Immature natural killer cell (primary cell): ENCODE measurements at places on chromosomes 5 and 9. TPM values are rescaled to one million over a fixed set of nuclear protein-coding genes. Genes with fewer than 3 reads are reported as not detected.

LIX1 gene
- polyA plus RNA-seq, result not detected

DOLPP1 gene
- 9.0 TPM for polyA plus RNA-seq

AQP3 gene
- 5.2 TPM for polyA plus RNA-seq

PCA3 gene
- polyA plus RNA-seq, result not detected

OR1Q1 gene
- not detected for polyA plus RNA-seq

SIT1 gene
- polyA plus RNA-seq, result 0.26 TPM

PCDHA2 gene
- not detected for polyA plus RNA-seq

KCNN2 gene
- polyA plus RNA-seq, result not detected

VCAN gene
- 0.86 TPM for polyA plus RNA-seq

NINJ1 gene
- polyA plus RNA-seq, result 54.0 TPM

- no peak overlapping the region for H3K27ac ChIP-seq
- H3K27me3 ChIP-seq, result peaks cover 14% of the 10 kb centered on the region
- H3K36me3 ChIP-seq, result no peaks in the 10 kb centered on the region
- H3K4me1 ChIP-seq, result no peaks in the 10 kb centered on the region
- H3K4me3 ChIP-seq, result peak overlapping the region; percentile 66
- DNase-seq, result no peak
Observed at GRCh38 chr5:88145221-88145610, 123.4 kb downstream of the TMEM161B start.

- H3K36me3 ChIP-seq, result no peaks in the 10 kb centered on the region
- H3K27ac ChIP-seq, result no peak overlapping the region
- H3K4me1 ChIP-seq, result no peaks in the 10 kb centered on the region
- no peak overlapping the region for H3K4me3 ChIP-seq
- H3K27me3 ChIP-seq, result peaks cover 2% of the 10 kb centered on the region
Observed at GRCh38 chr9:29838491-29839020, 2265.3 kb upstream of the C9orf72 start.

DNA sequence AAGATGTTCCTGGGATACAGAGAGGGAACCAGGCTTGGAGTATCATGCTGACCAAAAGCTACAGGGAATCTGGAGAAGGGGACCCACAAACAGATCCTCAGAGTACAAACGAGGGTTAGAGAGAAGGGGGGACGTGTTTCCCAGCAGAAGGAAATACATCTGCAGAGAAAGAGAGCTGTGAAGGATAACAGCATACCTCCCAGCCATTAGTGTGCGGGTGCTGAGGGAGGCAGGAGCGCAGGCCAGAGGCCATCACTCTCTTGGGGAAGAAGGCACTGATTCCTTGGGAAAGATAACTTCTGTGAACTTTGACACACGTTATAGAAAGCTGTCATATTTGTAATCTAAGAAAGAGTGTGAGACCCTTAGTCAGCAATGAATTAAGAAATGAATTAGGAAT is 96.9 kb downstream of the KCNN2 start:
- H3K4me1 ChIP-seq, result no peaks in the 10 kb centered on the region
- DNase-seq, result no peak
- peaks cover 5% of the 10 kb centered on the region for H3K27me3 ChIP-seq
- H3K27ac ChIP-seq, result no peak overlapping the region
- no peaks in the 10 kb centered on the region for H3K36me3 ChIP-seq

GRCh38 chr5:103272377-103272776 is 13.8 kb downstream of the MACIR start:
- H3K27ac ChIP-seq, result no peak overlapping the region
- H3K4me3 ChIP-seq, result no peak overlapping the region
- H3K27me3 ChIP-seq, result no peaks in the 10 kb centered on the region
- no peak for DNase-seq

DNA sequence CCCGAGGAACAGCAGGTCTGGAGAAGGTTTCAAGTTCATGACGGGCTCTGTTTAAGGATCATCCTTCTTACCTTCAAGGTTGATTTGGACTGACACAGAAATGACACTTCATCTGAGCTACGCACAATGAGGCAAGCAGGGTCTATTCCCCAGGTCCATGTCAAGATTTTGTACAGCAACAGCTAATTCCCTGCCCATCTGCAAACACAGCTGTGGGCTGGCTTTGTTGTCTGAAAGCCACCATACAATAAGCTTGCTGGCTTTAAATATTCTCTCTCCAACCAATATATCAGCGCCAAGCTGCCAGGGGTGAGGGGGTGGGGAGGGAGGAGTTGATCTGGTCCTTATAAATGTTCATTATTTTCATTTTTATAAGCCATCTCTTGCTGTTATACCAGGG is 92.0 kb downstream of the OTULIN start:
- no peak overlapping the region for H3K27ac ChIP-seq
- DNase-seq, result no peak
- H3K4me1 ChIP-seq, result peaks cover 7% of the 10 kb centered on the region
- H3K36me3 ChIP-seq, result peaks cover 28% of the 10 kb centered on the region
- no peak overlapping the region for H3K4me3 ChIP-seq

GRCh38 chr9:36039696-36040095 is 3.0 kb downstream of the RECK start:
- H3K27me3 ChIP-seq, result no peaks in the 10 kb centered on the region
- no peak for DNase-seq
- no peak overlapping the region for H3K27ac ChIP-seq
- H3K4me3 ChIP-seq, result no peak overlapping the region
- peaks cover 43% of the 10 kb centered on the region for H3K4me1 ChIP-seq

GRCh38 chr5:56825222-56825824 is 10.0 kb downstream of the MAP3K1 start:
- H3K27me3 ChIP-seq, result no peaks in the 10 kb centered on the region
- peaks cover 74% of the 10 kb centered on the region for H3K4me1 ChIP-seq
- H3K4me3 ChIP-seq, result peak overlapping the region; percentile 6
- no peaks in the 10 kb centered on the region for H3K36me3 ChIP-seq

GRCh38 chr9:4050916-4051315 is 249.0 kb downstream of the GLIS3 start:
- no peak overlapping the region for H3K4me3 ChIP-seq
- no peaks in the 10 kb centered on the region for H3K27me3 ChIP-seq
- DNase-seq, result no peak
- no peaks in the 10 kb centered on the region for H3K4me1 ChIP-seq
- H3K36me3 ChIP-seq, result peaks cover 4% of the 10 kb centered on the region
- H3K27ac ChIP-seq, result no peak overlapping the region

DNA sequence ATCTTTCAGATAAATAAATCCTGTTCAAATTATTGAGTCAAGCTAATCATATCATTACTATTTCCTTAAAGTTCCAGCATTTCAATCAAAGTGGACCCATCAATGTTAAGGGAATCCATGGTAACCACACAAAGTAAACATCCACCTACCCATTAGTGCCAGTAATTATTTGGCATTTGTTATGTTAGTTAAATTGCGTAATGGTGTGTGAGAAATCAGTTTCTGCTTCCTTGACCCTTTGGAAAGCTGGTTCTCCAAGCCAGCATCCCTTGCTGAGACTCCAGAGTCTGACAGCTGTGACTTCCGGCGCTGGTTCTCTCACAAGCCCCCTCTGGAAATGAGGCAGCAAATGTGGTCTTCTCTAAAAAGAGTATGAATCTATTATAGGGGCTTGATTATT is 308.6 kb upstream of the EFNA5 start:
- no peak for DNase-seq
- H3K36me3 ChIP-seq, result no peaks in the 10 kb centered on the region
- H3K4me3 ChIP-seq, result peak overlapping the region; percentile 78
- H3K4me1 ChIP-seq, result peaks cover 69% of the 10 kb centered on the region
- no peaks in the 10 kb centered on the region for H3K27me3 ChIP-seq
- peak overlapping the region; percentile 80 for H3K27ac ChIP-seq

- no peak for DNase-seq
- H3K36me3 ChIP-seq, result peaks cover 39% of the 10 kb centered on the region
- no peak overlapping the region for H3K27ac ChIP-seq
Observed at GRCh38 chr9:3256571-3257330, 269.1 kb downstream of the RFX3 start.

- no peaks in the 10 kb centered on the region for H3K36me3 ChIP-seq
- no peaks in the 10 kb centered on the region for H3K4me1 ChIP-seq
- no peak overlapping the region for H3K4me3 ChIP-seq
- no peak for DNase-seq
Observed at GRCh38 chr9:85213650-85214607, 527.8 kb downstream of the AGTPBP1 start.

- no peaks in the 10 kb centered on the region for H3K27me3 ChIP-seq
- H3K4me3 ChIP-seq, result no peak overlapping the region
- H3K4me1 ChIP-seq, result no peaks in the 10 kb centered on the region
Observed at GRCh38 chr9:121308765-121309164, 40.8 kb downstream of the GSN start.

DNA sequence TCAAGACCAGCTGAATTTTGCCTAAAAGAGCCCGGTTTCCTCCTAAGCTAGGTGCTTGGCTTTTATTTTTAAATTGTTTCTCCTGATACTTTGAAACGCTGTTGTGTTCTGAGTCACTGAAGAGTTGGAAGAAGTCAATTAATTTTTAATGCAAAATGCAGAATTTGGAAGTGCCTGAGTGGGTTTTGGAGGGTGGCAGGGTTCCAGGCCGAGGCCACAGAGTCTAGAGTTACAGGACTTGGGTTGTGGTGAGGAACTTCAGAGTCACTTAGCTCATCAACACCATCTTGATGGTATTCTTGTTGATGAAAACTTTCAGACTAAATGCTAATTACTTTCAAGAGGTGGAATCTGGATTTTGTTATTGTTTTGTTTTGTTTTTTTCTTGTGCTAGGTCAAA is 130.6 kb downstream of the PDZD2 start:
- H3K27me3 ChIP-seq, result peaks cover 2% of the 10 kb centered on the region
- H3K36me3 ChIP-seq, result no peaks in the 10 kb centered on the region
- H3K4me1 ChIP-seq, result peaks cover 36% of the 10 kb centered on the region
- no peak overlapping the region for H3K27ac ChIP-seq
- DNase-seq, result no peak
- peak overlapping the region; percentile 51 for H3K4me3 ChIP-seq

DNA sequence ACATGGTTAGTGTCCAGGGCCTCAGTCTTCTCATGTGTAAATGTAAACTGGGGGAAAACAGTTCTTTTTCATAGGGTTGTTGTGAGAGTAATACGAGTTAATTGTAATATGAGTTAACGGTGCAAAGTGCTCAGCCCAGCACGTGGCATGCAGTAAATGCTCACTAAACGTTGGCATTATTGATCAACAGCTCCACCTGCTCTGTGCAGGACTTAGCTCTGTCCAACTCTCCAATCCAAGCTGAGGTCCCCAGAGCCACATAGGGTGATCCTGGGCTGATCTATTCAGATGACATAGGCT is 28.3 kb downstream of the SPOCK1 start:
- H3K4me3 ChIP-seq, result no peak overlapping the region
- peaks cover 8% of the 10 kb centered on the region for H3K27me3 ChIP-seq
- H3K4me1 ChIP-seq, result no peaks in the 10 kb centered on the region
- no peak overlapping the region for H3K27ac ChIP-seq

DNA sequence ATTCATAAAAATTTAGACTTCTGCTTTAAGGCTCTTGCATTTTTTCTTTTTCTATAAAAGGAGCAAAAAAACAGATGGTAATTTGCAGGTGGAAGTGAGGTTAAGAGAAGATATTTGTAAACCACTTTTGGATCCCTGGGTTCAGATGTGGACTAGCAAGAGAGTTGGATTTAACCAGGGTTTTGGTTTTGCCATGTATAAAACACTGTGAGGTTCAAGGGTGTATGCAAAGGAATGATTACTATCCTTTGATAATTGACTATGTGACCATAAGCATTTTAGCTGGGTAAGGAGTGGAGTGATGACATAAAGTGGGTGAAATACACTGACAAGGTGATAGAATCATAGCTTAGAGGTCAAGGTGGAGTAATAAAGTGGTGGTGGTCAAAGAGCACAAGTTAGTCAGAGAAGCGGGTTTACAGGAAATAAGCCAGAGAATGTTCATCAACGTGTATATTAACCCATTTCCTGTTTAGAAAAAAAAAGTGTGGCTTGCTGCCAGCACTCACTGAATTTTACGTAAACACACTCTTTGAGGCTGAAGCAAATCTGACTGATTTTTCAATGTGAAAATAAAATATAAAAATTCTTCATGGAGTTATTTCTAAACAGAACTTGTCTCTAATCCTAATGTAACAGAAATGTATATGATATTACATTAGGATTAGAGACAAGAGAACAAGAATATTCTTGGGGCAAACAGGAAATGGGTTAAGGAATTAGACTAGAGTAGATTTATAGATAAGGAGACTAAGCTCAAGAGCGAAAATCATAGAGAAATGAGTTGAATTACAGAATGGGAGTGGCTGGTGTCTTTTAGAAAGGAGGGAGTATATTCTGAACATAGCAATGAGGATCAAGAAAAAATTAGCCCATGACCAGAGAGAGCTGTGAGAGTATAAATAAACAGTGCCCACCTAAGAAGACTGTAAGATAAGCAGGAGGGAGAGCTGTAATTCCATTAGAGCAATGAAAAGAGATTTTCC is 74.5 kb downstream of the CDKN2A start:
- peaks cover 25% of the 10 kb centered on the region for H3K4me1 ChIP-seq
- DNase-seq, result peak; percentile 75
- peaks cover 4% of the 10 kb centered on the region for H3K36me3 ChIP-seq
- peak overlapping the region; percentile 88 for H3K27ac ChIP-seq
- peaks cover 6% of the 10 kb centered on the region for H3K27me3 ChIP-seq
